H1 (cell line): ENCODE measurements at places on chromosomes 2 and 18.

DNA sequence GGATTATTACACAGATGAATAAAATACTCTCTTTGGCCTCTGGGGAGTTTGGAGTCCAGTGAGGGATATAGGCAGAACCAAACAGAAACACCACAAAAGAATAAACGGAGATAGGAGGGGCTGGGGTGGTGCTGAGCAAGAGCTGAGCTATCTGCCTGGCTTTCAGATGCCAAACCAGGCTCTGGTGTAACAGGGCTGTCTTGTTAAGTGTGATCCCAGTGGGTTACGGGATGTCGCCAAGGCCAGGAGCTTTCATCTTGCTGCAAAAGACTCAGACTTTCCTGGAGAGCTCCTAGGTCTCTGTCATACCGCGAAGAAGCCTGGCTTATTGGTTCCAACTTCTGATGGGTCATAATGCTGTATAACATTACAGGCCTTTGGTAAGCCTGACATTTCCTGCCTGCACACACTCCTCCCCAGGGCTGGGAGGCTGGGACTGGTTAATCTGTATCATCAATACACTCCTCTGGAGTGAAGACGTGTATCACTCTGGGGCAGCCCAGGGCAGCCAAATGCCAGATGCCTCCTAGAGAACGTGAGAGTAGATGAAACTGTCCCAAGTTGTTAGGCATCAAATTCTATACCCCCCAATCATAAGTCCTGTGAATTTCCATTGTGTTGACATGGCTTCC, 60.5 kb downstream of the STPG4 start:
- DNase-seq: no peak

DNA sequence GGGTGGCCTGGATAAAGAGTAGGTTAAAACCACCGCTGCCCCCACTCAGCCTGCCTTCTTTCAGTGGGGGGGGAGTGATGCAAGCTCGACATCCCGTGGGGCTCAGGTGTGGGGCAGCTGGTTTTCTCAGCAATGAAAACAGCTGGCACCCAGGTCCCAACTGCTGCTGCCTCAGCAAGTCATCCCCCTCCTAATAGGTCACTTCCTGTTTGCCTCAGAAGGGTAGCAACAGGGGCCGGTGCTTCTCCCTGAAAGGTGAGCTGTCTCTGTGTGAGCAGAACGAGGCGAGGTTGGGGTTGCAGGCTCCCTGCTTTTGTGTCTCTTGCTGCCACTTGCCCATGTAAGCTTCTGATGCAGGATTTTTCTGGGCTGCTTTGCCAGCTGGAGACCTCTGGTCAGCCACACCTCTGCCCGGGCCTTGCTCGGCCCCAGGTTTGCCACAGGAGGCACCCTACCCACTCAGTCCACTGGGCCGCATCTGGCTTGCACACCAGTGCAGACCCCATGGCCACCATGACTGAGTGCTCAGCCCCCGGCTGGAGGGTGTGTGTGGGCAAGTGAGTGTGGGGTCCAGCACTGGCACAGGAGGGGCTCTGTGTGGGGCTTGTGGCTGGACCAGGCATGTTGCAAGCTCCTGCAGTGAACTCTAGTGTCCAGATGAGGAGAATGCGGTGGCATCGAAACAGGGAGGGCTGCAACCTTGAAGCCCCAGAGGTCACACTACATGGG, 11.5 kb upstream of the ASB1 start:
- DNase-seq: no peak

GRCh38 chr2:102848366-102848839, 86.6 kb downstream of the TMEM182 start:
- peak; percentile 70 for DNase-seq

DNA sequence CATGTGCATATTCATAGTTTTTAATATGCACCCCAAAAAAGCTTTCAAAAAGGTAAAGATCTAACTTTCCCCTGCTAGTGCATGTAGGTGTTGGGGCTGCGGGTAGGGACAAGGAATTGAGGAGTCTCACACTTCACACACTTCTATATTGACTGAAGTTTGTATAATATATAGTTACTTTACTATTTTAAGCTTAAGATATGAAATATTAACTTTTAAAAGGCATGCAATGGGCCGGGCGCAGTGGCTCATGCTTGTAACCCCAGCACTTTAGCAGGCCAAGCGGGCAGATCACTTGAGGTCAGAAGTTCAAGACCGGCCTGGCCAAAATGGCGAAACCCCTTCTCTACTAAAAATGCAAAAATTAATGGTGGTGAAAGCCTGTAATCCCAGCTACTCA, 109.1 kb upstream of the SH3BP4 start:
- no peak for DNase-seq

DNA sequence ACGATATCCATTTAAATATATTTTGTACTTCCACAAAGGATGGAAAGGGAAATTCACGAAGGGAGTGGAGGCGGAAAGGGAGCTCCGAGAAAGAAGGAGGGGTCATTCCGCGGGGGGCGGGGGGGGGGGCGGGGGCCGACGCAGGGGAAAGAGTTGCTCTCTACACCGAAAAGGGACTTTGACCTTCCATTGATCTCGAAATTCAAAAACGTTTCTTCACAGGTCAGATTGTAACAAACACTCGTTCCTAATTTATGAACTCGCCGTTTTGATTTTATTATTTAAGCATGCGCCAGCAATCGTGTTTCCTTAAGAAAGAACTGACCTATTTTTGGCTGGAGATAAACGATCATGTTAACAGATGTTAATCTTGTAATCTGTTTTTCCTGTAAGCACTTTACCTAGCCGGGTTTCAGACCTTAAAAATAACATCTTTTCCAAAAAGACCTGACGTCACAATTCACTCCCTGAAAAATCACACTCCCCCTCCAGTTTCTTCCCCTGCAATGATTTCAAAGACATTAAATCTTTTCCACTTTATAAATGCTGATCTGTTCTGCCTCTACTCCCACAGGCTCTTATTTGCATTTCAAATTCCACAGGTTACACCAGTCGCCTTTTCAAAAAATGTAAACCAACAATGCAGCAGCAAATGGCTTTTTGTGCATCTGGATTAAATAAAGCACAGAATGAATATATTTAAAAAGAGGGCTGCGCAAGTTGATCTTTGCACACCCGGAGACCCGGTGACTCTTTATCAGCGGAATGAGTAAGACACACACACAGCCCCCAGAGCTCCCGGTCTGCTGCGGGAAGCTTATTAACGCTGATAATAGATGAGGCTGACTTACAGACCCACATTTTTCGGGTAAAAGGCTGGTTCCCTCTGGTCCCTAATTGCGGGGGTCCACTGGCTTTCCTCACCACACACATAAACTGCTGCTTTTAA, 1.6 kb downstream of the ZNF516 start:
- no peak for DNase-seq

GRCh38 chr2:202165945-202166344, 72.5 kb downstream of the SUMO1 start:
- no peak for DNase-seq

DNA sequence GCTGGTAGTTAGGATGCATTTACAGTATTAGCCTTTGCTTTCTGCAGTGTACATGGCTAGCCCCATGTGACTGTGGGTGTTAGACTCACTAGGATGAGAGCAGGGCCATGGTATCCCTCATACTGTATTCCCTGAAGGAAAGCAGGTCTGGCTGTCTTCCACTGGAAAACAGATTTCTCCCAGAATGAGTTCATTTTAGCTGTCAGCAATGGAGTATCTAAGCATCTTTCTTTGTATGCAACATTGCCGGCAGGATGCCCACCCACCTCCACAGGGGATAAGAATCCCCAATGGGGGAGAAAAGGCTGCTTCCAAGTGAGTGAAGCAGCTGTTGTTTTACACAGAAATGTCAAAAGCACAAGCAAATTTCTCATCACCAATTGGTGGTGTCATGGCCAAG, 142.7 kb upstream of the KLHL14 start:
- no peak for DNase-seq

DNA sequence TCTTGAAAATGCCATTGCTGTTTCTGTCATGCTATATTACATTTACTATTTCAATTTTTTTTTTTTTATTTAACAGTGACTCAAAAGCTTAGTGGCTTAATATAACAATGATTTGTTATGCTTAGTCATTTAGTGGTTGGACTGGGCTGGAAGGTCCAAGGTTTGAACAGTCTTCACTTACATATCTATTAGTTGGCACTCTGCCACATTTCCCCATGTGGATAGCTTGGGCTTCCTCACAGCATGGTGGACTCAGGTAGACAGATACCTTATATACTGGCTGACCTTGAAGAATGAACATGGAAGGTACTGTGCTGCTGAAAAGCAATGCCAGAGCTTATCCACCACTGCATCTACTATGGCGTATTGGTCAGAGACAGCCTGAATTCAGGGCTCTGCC, 909.5 kb upstream of the SOX11 start:
- DNase-seq: no peak

DNA sequence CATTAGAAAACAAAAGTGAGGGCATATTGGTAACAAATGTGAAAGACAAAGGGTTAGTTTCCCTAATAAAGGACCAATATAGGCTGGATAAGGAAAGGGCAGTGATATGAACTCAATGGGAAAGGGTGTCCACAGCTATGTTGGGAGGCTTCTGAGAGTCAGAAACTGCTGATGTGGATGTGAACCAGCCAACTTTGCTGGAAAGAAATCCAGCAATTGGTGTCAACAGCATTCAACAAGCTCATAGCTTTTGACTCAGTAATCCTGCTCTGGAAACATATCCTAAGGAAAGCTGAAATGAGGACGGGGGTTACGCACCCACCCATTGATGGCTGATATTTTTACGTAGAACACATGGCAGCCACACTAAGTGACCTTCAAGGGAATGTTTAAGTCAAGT, 63.7 kb downstream of the ARL4C start:
- no peak for DNase-seq

DNA sequence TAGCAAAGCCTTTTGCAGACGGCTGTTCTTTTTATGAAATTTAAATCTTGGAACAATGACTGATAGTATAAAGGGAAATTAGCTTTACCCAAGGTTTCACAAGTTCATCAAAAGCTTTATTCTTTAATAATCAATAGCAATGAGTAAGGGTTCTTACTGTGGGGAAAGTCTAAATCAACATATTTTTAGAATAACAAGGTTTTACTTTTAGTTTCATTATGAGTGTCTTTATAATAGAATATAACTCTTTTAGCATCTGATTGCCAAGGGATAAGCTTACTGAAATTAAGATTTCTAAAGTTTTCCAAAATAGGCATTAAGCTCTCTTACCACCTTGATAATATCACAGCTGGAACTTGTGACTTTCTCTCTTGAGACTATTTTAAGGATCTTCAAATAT, 1489.7 kb downstream of the LRP1B start:
- no peak for DNase-seq

DNA sequence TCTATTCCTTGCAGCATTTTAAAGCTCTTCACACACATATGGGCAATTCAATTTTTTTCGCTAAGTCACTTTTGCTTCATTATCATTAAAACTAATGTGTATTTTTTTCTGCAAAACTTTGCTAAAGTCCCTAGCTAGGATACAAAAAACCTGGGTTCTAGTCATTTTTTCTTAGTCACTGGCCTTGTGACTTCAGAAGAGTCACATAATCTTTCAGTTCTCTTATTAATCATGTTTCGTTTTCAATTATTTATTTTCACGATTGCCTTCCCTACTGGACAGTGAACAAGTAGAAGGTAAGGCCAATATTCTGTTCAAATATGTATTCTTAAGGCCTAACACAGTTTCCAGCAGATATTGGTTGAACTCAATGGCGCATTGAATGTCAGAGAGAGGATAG, 60.9 kb upstream of the CYRIA start:
- no peak for DNase-seq

GRCh38 chr2:232238108-232238507, 140.4 kb upstream of the ALPP start:
- no peak for DNase-seq

DNA sequence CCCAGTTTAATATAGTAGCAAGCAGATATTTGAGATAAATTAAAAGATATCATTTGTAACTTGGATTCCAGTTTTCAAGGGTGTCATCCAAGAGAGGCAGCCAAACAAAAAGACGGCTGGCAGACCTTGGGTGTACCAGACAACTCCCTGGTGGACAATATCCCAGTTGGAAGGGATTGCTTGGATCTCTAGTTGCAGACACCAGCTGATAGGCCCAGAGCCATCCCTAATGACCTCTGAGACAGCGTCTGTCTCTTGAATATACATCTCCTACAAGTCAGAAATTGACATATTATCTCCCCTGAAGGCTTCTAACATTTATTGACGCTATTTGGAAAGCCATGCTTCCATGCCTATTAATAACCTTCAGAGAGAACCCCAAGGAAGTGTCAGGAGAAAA, 67.7 kb downstream of the ACVR1 start:
- no peak for DNase-seq

DNA sequence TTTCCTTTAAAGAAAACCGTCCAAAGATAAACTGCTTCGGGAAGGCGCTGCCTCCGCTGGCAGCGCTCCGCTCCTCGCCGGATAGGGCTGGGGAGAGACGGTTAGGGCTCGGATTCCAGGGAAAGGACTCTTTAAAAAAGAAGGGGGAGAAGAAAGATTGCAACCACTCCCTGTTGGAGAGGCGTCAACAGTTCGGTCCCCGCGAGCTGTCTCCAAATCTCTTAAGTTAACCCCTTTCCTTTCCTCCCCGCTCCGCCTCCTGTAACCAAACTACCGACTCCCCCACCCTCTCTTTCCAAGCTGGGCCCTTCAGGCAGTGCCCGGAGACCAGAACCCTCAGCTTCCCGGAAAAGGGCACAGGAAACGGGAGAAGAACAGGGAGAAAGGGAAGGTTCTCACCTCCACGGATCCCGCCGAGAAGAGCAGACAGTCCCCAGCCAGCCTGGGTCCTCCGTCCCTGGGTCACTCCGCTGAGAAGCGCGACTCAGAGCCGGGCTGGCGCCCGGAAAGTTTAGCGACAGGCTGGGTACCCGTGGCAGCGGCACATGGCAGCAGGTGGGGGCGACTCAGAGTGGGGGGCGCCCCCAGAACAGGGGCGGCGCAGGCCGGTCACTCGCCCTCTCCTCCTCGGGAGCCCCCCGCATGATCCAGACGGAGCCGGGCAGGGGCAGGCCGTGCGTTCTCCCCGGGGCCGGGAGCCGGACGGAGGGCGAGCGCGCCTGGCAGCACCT, 675 bp downstream of the FZD5 start:
- DNase-seq: no peak

DNA sequence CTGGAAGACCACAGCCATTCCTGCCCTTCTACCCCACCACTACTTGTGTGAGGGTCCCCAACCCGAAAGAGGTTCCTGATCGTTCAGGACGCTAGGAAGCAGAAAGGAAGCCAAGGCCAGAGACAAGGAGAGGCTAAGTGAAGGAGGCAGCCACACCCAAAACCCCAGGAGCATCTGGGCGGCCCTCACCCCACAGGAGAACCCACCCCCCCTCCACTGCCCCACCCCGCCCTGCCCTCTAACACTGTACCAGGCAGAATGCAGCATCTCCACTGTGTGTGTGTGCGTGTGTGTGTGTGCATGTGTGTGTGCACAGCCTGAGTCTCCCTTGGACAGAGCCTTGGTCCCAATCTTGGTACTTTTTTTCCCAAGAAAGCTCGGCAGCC, 207.5 kb upstream of the HAAO start:
- no peak for DNase-seq

- no peak for DNase-seq
These were observed 34.4 kb downstream of the CDK15 start for GRCh38 chr2:201840726-201841125.

- DNase-seq: no peak
These were observed 106.2 kb upstream of the DLX2 start for GRCh38 chr2:172208791-172209325.

GRCh38 chr2:186927867-186928191, 78.9 kb upstream of the ZSWIM2 start:
- DNase-seq: no peak

GRCh38 chr18:27964811-27965210, 212.1 kb downstream of the CDH2 start:
- DNase-seq: no peak

- DNase-seq: no peak
These were observed 388.6 kb upstream of the TNP1 start for GRCh38 chr2:217248312-217248935.
